AG04449 (cell line): ENCODE measurements at places on chromosomes 3 and 15.

- DNase-seq = no peak
These were observed 180.8 kb downstream of the PYDC2 start for GRCh38 chr3:191641789-191642188.

DNA sequence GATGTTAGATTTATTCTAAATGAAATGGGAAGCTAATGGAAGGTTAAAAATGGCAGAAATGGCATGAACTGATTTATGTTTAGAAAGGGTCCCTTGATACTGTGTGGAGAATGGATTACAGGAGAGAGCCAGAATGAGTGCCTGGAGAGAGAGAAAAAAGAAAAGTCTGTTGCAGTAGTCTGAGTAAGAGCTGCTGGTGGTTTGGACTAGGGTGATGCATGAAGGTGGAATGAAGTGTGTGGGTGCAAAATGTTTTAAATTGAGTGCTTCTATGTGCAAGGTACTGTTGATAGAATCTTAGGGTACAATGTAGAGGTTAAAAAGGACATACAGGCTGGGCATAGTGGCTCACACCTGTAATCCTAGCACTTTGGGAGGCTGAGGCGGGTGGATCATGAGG is 11.4 kb upstream of the MGA start:
- no peak for DNase-seq

DNA sequence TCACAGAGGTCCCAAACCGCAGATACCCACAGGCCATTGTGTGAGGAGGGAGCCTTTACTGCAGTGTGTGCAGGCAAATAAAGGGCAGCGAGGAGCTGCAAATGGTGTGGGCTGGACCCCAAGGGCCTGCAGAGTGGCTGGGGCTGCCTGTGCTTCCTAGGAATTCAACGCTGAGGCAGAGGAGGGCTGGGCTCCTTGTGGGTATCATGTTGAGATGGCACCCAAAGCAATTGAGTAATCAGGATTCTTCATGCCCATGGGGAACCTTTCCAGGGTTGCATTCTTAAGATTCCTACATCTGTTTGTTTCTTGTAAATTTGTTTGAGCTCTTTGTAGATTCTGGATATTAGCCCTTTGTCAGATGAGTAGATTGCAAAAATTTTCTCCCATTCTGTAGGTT is 85.4 kb upstream of the LIPC start:
- DNase-seq = no peak

GRCh38 chr3:47804577-47804976 is 1.6 kb downstream of the DHX30 start:
- DNase-seq = no peak

GRCh38 chr15:62832231-62832630 is 210.3 kb upstream of the TPM1 start:
- DNase-seq = no peak

DNA sequence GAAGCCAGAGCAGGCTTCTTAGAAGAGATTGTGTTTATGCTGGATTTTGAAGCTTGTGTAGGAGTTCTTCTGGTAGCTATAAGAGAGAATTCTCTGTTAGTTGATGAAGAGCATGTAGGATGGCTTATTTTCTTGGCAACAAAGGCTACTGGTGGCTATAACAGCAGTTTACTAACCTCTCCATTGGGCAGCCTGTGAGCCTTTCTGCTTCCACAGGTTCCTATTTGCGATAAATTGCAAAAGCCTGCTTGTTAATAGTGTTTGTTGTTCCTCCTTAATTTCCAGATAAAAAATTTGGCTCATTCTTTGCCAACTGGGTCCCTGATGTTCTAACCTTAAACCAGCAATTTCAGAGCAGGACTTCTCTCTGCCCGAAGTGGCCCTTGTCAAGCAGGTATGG is 290.6 kb upstream of the TRIM42 start:
- no peak for DNase-seq
